ENCODE measurements at places on chromosomes 11 and 22. TPM values are rescaled to one million over a fixed set of nuclear protein-coding genes. Genes with fewer than 3 reads are reported as not detected.

OR5T2 gene
- not detected for total RNA-seq

ANO9 gene
- total RNA-seq = 29.0 TPM

GGT5 gene
- total RNA-seq = not detected

DNA sequence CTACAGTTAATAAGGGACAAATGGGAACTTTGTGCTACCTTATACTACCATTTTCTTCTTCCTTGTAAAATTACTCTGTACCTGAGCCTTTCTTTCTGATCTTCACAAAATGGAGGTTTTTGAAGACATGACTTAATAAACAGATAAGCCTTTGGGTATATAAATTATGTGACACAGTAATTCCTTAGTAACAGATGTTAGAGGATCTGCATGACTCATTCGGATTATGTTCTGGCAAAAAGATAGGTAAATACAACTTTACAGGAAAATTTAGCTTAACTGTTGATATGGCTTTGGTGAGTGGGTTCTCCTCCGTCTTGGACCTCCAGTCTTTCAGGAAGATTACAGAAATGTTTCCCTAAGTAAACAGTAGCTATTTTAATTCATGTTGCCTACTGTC lies 61.8 kb downstream of the BID start:
- H3K4me1 ChIP-seq = no peaks in the 10 kb centered on the region
- no peaks in the 10 kb centered on the region for H3K27me3 ChIP-seq
- no peak overlapping the region for H3K27ac ChIP-seq
- DNase-seq = no peak
- H3K36me3 ChIP-seq = peaks cover 9% of the 10 kb centered on the region
- no peak overlapping the region for H3K4me3 ChIP-seq

- H3K4me1 ChIP-seq = peaks cover 22% of the 10 kb centered on the region
- H3K27ac ChIP-seq = no peak overlapping the region
- peaks cover 23% of the 10 kb centered on the region for H3K36me3 ChIP-seq
- no peaks in the 10 kb centered on the region for H3K27me3 ChIP-seq
These were observed 11.1 kb upstream of the PHLDA2 start for GRCh38 chr11:2940147-2940920.

- no peaks in the 10 kb centered on the region for H3K36me3 ChIP-seq
- no peak for DNase-seq
- H3K27ac ChIP-seq = no peak overlapping the region
- H3K27me3 ChIP-seq = no peaks in the 10 kb centered on the region
These were observed 113.0 kb downstream of the CCDC81 start for GRCh38 chr11:86487671-86488070.

- no peak overlapping the region for H3K4me3 ChIP-seq
- no peak overlapping the region for H3K27ac ChIP-seq
- no peaks in the 10 kb centered on the region for H3K36me3 ChIP-seq
- no peak for DNase-seq
- no peaks in the 10 kb centered on the region for H3K4me1 ChIP-seq
These were observed 366.7 kb upstream of the TENM4 start for GRCh38 chr11:79807506-79807905.

- H3K36me3 ChIP-seq = no peaks in the 10 kb centered on the region
- H3K27ac ChIP-seq = no peak overlapping the region
- H3K4me3 ChIP-seq = no peak overlapping the region
- H3K4me1 ChIP-seq = no peaks in the 10 kb centered on the region
These were observed 85.9 kb upstream of the SLC25A18 start for GRCh38 chr22:17477391-17477833.

DNA sequence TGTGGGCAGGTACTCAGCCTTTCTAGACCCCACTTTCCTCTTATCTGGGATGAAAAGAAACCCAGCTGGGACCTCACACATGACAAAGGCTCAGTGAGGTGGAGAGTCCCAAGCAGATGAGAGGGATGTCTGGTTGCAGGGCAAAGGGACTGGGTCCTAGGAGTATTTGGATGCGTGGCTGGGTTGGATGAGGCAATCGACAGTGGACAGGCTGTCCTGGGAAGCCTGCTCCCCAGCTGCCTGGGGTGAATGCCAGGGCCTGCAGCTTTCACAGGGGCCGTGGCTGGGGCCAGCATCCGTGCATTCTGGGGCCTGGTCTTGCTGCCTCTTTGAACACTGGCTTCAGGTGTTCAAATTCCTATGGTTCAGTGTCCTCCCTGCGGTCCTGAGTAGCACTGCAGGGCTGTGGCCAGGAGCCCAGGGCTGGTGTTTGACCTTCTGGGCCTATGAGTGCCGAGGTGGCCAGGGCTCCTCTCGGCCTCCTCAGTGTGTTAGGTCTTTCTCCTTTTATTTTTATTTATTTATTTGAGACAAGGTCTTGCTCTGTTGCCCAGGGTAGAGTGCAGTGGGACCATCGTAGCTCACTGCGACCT lies 65.3 kb downstream of the MCM5 start:
- H3K27me3 ChIP-seq = no peaks in the 10 kb centered on the region
- no peak for DNase-seq
- no peak overlapping the region for H3K4me3 ChIP-seq
- H3K36me3 ChIP-seq = peaks cover 6% of the 10 kb centered on the region
- H3K27ac ChIP-seq = no peak overlapping the region
- H3K4me1 ChIP-seq = no peaks in the 10 kb centered on the region
